NCI-H1048 (cell line): ENCODE measurements at places on chromosomes 3 and 15.

GRCh38 chr15:54250326-54250725 lies 272.1 kb downstream of the UNC13C start:
- DNase-seq = no peak

DNA sequence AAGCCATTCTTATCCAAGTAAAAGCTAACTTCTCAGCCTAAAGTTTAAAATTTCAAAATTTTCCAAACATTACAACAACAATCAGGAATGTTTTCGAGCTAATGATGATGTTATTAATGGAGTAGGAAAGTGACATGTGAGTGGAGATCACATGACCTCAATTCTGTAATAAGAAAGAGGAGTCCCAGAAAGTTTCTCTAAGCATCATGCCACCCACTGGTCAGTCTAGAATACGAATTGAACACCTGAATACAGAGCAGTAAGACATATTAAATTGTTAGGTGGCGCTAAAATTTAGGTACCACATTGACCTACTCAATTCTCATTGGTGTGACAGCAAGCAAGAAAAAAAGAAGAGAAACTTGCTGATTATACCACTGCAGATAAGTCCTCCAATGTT lies 163.9 kb downstream of the DCLK3 start:
- no peak for DNase-seq

- DNase-seq = no peak
Measured at GRCh38 chr3:74603292-74603691, 11.2 kb downstream of the CNTN3 start.

GRCh38 chr3:38548154-38548931 lies 52.2 kb downstream of the EXOG start:
- no peak for DNase-seq

DNA sequence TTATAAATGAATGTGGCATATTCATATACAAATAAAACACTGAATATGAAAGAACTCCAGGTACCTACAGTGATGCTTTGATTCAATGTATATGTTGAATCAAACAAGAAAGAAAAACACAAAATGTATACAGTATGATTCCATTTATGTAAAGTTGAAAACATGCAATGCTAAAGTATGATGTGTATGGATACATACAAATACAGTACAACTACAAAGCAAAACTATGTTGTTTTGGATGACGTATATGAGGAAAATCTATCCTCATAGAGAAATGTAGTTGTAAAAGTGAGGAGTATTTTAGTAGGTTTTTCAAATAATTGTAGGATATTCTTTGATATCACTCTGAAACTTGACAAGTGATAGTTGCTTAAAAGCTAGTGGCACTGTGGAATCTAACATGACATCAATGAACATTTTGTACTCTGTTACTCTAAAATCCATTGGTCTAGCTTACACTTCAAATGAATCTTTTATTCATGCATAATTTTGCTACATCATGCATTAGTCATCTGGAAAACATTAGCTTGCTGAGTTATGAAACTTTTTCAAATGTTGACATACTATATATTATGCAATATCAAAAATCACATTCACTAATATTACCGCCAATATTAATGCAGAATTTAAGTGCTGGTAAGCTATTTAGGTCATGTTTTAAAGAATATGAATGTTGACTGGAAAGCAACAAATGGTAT lies 278.1 kb upstream of the CHRNA7 start:
- no peak for DNase-seq

DNA sequence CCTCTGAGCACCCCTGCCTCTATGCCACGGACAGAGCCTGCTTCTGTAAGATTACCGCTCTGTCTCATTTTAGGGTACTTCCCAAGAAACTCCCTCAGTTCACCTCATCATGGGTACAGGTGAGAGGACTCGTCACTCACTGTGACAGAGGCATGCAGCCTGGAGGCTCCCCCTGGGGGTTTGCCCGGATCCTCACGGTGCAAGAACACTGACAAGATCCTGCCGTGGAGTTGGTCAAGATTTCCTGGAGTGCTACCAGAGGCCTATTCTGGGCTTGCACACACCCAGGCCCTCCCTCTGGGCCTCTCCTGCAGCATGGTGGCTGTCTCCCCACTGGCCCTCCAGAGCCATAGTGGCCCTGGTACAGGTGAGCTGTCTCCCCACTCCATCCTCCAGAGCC lies 103.1 kb upstream of the TNIK start:
- no peak for DNase-seq

DNA sequence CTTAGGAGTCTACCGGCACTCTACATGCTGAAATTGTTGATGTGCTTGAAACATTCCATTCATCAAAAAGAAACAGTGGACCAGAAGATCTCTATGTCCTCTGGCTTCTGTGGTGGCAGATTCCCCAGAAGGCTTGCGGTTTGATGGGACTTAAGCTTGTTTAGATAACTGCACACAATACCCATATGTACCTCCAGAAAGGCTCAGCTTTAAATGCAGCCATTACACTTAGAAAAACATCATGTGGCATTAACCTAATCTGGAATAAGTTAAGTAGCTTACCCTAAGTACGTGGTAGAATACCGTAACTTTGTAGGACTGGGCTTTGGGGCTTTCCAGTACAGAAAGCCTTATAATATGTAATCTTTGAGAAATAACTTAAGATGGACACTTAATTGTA lies 187.3 kb downstream of the RBMS3 start:
- DNase-seq = no peak

GRCh38 chr3:110423276-110423675 lies 648.3 kb upstream of the NECTIN3 start:
- no peak for DNase-seq

DNA sequence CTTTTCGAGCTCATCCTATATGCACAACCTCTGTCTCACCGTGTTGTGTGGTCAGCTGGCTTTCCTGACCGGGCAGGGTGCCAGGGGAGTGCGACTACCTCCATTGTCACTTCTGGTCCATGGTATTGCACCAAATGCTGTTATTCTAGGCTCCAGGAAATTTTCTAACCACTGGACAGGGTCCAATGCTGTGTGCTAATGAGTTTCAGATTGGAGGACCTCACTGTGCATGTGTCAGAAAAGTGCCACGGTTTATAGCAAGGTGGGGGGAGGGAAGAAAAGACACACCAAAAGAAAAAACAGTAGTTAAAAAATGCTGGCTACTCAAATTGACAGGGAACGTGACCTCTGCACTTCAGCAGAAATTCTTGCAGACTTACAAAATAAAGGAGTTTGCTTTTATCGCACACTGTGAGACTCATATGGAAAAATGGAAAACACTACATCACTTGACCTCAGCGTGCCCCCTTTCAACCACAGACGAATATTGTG lies 480.1 kb downstream of the FOXP1 start:
- DNase-seq = no peak

- no peak for DNase-seq
Measured at GRCh38 chr3:31029706-31030105, 135.2 kb upstream of the GADL1 start.

DNA sequence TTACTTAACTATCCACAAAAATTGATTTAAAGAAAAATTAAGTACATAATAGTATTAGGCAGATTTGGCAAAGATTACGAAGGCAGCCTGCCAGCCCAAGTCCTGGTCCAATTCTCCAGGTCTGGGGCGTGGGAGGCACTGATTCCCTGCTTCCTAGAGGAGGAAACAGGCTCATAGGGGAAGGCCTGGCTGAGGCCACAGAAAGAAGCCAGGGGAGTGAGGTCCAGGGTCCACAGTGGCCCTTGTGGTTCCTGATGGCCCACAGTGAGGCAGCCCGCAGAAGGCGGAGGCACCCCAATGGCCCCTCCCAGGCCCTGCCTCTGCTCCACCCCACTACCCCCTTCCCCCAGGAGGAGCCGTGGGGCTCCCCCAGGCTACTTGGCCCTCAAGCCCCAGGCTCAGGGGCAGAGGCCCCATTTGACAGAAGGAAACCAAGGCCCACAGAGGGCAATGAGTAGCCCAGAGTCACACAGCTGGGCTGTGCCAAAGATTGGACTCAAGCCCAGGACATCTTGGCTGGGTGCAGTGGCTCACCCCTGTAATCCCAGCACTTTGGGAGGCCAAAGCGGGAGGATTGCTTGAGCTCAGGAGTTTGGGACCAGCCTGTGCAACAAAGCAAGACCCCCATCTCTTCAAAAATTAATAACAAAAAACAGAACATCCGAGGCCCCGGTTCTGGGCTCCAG lies 21.0 kb downstream of the H1-8 start:
- DNase-seq = no peak

- no peak for DNase-seq
Measured at GRCh38 chr3:196202516-196202970, 8.7 kb downstream of the ZDHHC19 start.

DNA sequence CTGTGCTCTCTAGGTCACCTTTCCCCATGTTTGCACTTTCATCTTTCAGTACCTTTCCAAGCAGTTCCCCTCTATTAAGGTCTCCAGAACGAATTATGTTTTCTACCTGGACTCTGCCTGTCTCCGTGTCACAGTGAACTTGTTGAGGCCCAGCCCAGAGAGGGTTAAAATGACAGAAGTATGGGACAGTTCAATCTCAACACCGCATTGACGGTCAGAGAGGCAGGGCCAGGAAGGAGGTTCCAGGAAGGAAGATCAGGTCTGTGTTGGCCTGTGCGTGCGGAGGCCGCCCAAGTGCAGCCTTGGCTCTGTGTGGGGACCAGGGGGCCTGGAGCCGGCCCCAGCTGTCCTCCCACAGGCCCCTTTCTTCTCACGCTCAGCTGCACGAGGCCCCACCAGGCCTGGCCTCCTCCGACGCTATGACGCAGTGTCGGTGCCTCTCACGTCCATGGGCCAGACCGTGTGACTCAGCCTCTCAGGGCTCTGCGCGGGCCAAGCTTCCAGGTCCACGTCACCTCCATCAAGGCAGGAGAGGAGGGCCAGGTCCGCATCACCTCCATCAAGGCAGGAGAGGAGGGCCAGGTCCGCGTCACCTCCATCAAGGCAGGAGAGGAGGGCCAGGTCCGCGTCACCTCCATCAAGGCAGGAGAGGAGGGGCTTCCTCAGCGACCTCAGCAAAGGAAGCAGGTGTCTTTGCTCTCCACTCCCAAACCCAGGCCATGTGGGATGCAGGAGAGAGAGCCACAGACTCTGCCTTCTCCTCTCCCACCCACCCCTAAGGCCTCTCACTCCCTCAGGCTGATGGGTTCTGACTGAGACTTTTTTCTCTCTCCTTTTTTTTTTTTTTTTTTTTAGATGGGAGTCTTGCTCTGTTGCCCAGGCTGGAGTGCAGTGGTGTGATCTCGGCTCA lies 83.1 kb downstream of the CPN2 start:
- no peak for DNase-seq

DNA sequence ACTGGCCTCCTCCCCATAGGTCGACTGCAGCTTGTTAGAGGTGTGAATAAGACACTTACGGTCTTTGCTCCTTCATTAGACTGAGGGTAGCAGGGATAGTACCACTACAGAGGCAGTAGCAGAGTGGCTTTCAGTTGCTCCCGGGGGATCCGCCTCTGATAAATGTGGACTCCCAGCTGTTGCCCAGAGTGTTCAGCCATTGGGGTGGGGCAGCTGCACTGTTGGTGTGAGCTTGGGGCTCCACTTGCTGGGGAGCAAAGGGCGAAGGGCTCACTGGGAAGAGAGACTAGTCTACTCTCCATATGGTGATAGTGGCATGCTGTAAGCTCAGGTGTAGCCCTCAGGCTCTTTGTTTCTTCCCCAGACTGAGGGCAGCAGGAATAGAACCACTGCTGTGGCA lies 239.1 kb downstream of the LRRN1 start:
- no peak for DNase-seq

DNA sequence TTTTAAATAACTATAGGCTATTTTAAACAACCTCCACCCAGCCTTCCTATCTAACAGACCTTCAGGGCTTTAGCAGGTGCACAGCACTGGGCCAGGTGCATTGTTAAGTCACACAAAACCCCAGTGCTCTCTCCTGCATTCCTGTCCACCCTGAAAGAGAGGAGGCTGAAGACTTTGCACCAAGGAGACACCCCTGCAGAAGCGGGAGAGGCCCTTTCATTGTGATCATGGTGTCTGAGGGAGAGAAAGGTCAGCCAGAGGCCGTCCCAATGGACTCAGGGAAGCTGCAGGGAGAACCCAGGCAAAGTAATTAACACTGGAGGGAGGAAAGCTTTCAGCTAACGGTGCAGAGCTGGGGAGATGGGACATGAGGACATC lies 5.2 kb downstream of the LRIG1 start:
- no peak for DNase-seq
